ENCODE measurements at places on chromosomes 4 and X. TPM values are rescaled to one million over a fixed set of nuclear protein-coding genes. Genes with fewer than 3 reads are reported as not detected.

DNA sequence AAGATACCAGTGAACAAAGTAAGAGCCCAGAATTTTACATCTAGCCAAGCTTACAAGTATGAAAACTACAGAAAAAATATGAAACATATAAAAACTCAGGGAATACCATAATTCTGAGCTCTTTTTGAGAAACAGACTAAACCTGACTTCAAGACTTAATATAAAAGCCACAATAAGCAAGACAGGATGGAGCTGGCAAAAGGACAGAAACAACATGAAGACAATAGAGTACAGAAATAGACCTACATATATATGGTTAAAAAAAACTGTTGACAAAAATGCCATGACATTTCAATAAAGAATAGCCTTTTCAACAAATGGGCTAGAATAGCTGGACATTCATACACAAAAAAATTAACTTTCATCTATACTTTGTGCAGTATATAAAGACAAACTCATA, 49.4 kb downstream of the UBA6 start:
- no peak for DNase-seq

GRCh38 chrX:16278927-16279326, 111.6 kb downstream of the MAGEB17 start:
- DNase-seq: no peak

The AFM gene
- polyA plus RNA-seq: 10.4 TPM

DNA sequence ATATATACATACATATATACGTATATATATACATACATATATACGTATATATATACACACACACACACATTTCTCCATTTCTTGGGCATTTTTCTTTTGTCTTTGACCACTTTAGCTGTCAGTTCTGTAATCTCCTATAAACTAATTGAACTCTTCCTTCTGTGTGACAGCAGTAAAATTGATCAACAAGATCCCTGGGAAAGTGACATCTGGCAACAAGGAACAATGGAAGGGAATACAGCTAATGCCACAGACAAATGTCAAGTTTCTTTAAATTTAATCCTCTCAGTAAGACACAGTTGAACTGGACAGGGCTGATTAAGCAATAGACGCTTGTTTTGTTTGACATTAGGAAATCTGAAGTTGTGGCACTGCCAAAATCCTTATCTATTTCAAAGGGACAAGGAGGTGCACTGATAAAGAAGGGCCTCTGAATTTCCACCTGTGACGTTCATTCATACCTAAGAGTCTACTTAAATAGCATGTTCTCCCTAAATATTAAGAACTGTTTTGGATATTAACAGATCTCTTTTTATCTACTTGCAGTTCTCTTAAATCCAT, 126.9 kb downstream of the RNF150 start:
- DNase-seq: no peak

- no peak for DNase-seq
Observed at GRCh38 chr4:113026556-113026955, 22.9 kb upstream of the ANK2 start.

The SOX3 gene
- not detected for polyA plus RNA-seq

- no peak for DNase-seq
Observed at GRCh38 chrX:154399527-154400368, 1.6 kb downstream of the RPL10 start.

- DNase-seq: no peak
Observed at GRCh38 chrX:114635986-114636385, 52.1 kb downstream of the HTR2C start.

GRCh38 chr4:36508394-36508793, 227.0 kb downstream of the DTHD1 start:
- no peak for DNase-seq

DNA sequence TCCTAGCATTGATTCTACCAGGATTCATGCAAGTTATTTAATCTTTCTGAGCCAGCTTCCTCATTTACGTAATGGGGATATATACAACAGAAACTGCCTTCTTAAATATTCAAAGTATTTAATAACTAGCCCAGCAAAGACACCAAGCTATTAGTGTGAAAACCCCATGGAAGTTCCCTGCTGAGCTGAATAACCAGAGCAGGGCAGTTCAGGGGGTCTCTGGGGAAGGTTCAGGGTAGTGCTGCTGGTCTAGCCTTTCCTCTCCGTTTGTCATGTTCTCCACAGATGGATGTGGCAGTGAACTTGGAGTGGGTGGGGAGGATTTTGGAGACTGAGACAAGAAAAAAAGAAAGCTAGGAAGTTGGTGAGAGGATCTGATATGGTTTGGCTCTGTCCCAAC, 240.8 kb upstream of the TAPT1 start:
- no peak for DNase-seq

DNA sequence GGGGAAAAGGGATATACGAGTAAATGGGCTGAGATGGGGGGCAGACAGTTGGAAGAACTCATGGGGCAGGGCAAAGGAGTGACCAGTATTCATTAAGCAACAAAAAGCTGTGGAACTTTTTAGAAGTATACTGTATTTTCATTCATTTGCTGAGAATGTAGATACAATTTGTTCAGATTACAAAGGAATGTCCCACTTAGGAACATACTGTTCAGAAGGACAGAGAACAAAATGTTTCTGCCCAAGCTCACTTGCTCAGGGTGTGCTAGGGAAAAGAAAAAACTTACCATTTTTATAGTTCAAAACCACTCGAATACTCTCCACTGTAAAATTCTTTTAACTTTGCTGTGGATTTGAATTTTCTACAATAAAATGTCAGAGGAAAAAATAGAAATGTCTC, 135.2 kb upstream of the AFF2 start:
- DNase-seq: no peak

- no peak for DNase-seq
Observed at GRCh38 chr4:159463235-159463634, 360.4 kb downstream of the RAPGEF2 start.

DNA sequence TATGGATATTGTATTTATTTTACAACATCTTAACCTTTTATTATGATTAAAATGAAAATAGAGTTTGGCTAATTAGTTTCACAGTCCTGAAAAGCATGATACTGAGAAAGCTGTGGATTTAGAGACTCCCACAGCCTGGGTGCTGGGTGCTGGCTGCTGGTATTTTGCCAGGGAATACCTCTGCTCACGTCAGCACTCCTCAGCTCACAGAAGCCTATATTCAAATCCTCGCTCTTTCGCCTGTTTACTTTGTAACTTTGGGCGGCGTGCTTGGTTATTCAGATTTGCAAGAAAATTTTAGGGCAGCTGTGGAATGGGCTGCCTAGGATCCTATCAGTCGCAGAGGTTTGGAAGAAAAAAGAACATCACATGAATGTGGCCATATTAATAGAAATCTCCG, 261.8 kb downstream of the DCTD start:
- DNase-seq: no peak

The XPNPEP2 gene
- 353 TPM for polyA plus RNA-seq

DNA sequence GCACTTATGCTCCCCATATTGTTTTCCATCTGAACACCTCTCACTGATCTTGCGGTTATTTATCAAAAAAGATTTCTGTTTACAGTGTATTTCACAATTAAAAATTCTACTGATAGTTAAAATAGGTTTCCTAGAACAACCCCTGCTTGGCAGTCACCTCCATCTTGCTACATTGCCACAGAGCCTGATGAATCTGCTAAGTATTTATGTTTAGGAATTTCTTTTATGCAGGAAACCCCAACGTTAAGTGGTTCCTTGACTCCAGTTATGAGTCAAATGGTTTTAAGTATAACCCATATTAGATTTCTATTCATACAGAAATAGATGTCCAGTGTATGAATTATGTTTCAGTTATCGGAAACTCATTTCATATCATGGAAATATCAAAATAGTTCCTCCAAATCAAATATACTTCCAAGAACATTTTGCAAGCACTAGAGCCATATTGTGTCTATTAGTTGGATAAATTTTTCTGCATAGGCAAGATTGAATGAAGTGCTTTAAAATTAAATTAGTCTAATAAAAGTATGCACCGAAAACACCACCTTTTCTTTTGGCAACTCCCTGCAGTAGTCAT, 20.6 kb downstream of the GALNT7 start:
- no peak for DNase-seq

GRCh38 chr4:38803833-38804653, 548 bp downstream of the TLR1 start:
- no peak for DNase-seq

DNA sequence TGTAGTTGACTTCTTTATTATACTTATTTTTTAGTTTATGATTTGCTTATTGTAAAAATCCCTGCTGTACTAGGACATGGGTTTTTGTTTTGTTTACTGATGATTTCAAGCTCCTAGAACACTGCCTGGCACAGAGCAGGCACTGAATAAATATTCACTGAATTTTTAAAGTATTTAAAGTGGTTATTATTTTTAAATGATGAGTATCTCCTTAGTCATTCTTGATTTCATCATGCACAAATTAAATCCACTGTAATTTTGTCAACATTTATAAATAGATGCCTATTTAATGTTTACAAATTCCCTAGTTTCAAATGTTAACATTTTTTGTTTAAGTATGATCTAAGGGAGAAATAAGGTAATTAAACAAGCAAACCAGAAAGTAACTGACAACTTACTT, 367.9 kb upstream of the SLIT2 start:
- DNase-seq: no peak

DNA sequence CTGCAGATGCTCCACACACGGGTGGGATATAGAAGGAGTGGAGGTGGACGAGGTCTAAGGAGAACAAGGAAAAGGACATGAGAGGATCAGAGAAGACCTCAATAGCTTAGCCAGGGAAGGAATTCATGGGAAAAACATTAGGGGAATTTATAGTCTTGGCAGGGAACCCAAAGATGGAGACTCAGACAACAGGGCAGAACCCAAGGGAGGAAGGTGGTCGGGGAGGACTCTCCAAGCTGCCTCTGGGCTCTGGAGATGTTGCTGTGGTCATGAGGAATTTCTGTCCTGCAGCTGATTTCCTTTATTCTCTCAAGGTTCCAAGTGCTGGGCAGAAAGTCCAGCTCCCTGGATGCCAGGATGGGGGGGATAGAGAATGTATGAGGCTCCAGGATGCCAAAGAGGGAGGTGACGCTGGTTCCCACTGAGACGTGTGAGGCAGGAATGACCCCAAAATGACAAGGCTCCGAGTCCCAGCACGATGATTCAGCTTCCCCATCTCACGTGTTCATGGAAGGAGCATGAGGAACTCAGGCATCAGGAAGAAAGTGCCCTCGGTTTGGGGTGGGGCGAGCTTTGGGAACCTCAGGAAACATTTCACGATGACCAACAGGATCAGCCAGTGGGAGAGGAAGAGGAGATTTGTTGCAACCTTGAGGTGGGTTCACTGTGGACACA, 57.0 kb upstream of the PPP2R3B start:
- no peak for DNase-seq

GRCh38 chr4:120869613-120870278, 52.8 kb downstream of the PRDM5 start:
- DNase-seq: no peak

The IGSF1 gene
- 12.3 TPM for polyA plus RNA-seq

GRCh38 chr4:165326831-165327210, 648 bp upstream of the MSMO1 start:
- DNase-seq: peak; percentile 51

The TMEM131L gene
- 10.8 TPM for polyA plus RNA-seq

The PWWP3B gene
- 18.1 TPM for polyA plus RNA-seq

DNA sequence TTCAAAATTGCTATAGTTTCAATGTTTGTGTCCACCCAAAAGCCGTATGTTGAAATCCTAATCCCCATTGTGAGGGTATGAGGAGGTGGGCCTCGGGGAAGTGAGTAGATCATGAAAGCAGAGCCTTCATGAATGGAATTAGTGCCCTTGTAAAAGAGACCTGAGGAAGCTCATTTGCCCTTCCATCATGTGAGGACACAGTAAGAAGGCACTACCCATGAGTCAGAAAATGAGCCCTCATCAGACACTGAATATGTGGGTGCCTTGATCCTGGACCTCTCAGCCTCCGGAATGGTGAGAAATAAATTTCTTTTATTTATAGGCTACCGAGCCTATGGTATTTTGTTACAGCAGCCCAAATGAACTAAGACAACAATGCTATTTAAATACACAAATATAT, 57.7 kb upstream of the EFHC2 start:
- DNase-seq: no peak

DNA sequence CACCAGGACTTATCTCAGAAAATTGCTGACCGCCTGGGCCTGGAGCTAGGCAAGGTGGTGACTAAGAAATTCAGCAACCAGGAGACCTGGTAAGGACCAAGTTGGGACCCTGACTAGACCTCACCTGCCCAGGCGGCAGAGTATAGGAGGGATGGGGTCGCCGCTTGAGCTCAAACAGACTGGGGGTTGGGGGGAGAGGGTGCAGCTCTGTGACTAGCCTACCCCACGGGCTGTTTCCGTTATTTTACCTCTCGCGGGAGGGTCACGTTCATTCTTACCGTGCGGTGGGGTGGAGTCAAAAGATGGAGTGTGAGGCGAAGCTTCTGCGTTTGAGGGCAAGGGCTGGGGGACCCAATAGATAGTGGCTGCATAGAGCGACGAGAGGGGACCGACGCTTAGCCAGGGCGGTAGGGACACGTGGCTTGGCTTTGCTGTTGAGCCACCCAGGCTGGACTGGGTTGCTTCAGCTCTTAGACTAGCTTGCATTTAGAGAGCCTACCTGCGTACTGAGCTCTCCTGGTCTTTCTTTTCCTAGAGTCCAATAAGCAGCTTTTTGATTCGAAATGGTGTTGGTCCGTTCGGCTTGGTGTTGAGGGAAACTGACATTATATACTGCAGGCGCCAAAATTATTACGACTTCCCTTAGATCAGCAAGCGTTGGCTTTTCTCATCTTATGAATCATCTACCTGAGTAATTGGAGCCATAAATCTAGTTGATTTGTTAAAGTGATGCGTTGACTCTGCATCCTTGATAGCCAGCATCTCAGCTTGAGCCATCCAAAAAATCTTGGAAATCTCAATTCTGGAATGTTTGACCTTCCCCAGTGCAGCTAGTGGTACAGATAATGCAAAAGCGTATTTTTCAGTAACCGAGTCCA, 591 bp downstream of the PRPS1 start:
- DNase-seq: peak; percentile 53

- peak; percentile 8 for DNase-seq
Observed at GRCh38 chr4:174423257-174423944, 98.9 kb downstream of the HPGD start.

The CD99 gene
- 229 TPM for polyA plus RNA-seq

- DNase-seq: no peak
Observed at GRCh38 chr4:85402371-85402770, 72.6 kb upstream of the ARHGAP24 start.

GRCh38 chr4:94621491-94622080, 136.2 kb upstream of the BMPR1B start:
- DNase-seq: peak; percentile 22

DNA sequence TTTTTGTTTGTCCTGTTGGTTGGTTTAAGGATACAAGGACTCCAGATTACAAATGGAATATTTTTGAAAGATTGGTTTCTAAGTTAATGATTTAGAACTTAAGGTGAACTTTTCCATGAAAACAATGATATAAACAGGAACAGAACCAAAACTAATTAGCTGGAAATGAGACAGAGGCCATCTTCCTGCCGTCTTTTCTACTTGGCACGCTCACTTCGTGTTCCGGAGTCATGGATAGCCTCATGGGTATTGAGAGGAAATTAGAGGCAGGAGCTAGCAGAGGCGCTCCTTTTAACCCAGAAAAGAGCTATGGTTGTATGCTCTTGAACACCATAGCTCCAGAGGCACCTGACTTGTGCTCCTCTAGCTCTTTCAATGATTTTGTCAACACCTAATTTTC, 2.4 kb downstream of the FAM241A start:
- DNase-seq: no peak

The RADX gene
- polyA plus RNA-seq: 8.5 TPM

- peak; percentile 26 for DNase-seq
Observed at GRCh38 chr4:102569200-102569599, 68.0 kb downstream of the NFKB1 start.
